Muscle of leg (tissue), 16 donors: ENCODE measurements at places on chromosomes 1 and 21. TPM values are rescaled to one million over a fixed set of nuclear protein-coding genes. Genes with fewer than 3 reads are reported as not detected.
A peak's percentile ranks its signal among the peaks of the same experiment; 100 is the strongest.

GRCh38 chr21:26557106-26557505 is 16.0 kb downstream of the CYYR1 start:
- DNase-seq: no peak

DNA sequence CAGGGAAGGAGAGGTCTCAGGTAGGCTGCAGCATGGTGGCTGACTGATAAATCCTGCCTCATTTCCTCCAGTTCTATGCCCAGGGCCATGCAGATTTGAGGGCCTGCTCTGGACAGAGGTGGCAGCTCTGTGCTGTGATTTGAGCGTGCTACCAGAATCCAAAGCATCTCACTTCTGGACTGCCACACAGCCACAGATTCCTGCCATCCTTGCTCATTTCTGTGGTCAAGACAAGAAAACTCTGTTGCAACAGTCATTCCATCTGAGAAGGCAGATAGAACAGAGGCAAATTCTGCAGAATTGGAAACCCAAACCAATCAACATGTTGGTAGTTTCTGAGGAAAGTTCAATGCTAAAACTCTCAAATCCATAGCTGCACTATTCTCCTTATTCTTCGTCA is 102.8 kb upstream of the GALNT2 start:
- DNase-seq: no peak

DNA sequence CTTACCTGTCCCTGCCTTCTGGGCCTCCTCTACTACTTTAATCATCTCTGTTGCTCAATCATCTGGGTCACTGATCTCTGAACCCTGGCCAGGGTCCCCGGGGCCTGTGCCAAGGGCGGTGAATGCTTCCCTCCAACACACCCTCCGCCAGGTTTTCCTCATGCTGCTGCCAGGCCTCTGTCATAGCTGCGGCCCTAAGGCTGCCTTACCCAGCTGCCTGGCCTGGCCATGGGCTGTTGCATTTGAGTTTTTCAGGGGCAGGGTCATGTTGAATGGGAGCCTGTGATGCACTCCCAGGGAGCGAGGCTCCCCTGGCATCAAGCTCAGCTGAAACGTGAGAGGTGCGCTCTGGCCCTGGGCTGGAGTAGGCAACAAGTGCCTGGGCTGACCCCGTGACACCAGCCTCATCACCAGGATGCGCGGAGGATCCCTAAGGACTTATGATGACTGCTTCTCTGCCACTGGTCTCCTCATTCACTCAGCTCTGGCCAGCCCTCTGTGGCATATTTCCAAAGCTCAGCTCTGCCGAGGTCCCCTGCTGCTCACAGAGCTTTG is 7.6 kb downstream of the EDN2 start:
- DNase-seq: no peak

GRCh38 chr1:201460814-201461644 is 8.0 kb downstream of the PHLDA3 start:
- no peak for DNase-seq

- peak; percentile 72 for DNase-seq
Observed at GRCh38 chr1:209769171-209769904, 13.5 kb downstream of the TRAF3IP3 start.

- peak; percentile 61 for DNase-seq
Observed at GRCh38 chr21:38914528-38915293, 109.0 kb downstream of the ETS2 start.

- no peak for DNase-seq
Observed at GRCh38 chr1:85822696-85823095, 114.5 kb upstream of the ZNHIT6 start.

DNA sequence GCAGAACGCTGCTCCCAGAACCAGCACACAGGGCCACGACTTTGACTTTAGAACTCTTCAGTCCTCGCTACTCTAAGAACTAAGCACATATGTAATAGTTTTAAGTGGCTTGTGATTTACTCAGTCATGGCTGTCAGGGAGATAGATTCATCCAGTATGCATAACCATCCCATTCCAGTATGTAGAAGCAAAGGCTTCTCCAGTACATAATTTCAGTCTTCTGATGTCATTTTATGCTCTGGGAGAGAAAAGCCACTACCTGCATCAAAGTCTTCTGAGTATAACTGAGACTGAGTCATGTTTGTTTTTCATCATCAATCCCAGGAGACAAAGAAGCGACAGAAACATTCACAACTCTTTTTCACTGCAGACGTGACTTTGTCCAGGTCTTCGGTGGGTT is 885.7 kb downstream of the PLA2G4A start:
- DNase-seq: no peak

DNA sequence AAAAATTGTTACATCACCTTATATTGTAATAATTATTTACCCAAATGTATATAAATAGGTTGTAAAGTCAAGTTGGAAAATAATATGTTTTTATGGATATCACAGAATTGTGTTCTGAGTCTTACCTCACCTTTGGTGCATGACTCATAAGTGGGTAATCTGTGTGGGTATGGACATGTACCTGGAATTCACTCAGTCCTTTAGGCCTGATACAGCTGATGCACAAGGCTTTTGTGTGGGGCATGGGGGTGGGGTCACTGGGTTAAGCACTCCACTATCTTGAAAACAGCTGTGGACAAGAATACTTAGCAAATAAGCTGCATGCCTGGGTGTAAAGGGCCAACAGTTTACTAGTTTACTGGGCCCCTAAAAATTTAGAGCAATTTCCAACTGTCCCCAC is 34.4 kb downstream of the INKA2 start:
- no peak for DNase-seq

- peak; percentile 91 for DNase-seq
Observed at GRCh38 chr1:156889802-156890580, 3.5 kb upstream of the PEAR1 start.

DNA sequence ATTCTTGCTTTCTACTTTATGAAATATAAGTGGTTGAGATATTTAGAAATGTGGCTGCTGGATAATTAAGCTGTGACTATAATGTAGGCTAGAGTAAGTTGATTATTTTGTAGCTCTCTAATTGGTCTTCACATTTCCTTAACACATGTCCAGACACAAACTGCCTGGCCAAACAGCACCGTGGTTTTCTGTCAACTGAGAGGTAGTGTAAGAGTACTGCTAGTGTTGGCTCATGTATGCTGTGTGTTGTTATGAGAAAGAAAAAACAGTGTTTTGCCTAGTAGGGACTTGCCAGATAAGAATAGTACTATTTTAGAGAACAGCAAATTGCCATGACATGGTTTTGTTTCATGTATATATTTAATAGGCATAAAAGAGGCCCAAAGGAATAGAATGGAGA is 37.1 kb downstream of the TMED5 start:
- DNase-seq: no peak

DNA sequence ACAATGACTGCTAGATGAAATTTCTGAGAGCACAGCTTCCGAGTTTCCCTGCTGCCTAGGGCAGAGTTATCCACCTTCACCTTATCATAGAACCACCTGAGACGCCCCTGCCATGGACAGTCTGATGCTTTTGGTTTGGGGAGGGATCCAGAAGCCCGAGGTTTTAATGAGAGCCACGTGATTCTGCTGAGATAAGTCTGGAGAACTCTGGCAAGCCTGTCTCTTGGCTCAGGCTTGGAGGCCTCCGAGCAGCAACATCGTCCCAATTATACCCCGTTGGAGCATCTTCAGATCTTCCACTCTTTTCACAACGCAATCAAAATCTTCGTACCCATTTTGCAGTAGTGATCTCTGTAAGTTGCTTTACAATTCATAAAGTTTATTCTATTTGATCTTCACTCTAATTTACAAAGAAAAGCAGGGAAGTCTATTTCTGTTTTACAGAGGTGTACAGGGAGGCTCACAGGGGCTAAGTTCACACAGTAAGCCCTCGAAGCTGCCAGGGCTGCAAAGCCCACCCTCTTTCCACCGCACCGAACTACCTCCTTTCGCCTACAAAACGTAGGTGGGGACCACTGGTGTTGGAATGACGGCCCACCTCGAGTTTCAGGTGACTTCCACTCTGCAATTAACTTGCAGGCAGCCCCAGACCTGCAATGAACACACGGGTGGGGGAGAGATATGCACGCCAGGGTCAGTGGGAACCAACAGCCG is 513 bp upstream of the HHAT start:
- DNase-seq: peak; percentile 42

GRCh38 chr1:212315907-212316306 is 30.7 kb downstream of the PPP2R5A start:
- no peak for DNase-seq

- no peak for DNase-seq
Observed at GRCh38 chr1:186839041-186839400, 10.3 kb downstream of the PLA2G4A start.

- DNase-seq: no peak
Observed at GRCh38 chr1:53586765-53587164, 127.6 kb downstream of the DMRTB1 start.

DNA sequence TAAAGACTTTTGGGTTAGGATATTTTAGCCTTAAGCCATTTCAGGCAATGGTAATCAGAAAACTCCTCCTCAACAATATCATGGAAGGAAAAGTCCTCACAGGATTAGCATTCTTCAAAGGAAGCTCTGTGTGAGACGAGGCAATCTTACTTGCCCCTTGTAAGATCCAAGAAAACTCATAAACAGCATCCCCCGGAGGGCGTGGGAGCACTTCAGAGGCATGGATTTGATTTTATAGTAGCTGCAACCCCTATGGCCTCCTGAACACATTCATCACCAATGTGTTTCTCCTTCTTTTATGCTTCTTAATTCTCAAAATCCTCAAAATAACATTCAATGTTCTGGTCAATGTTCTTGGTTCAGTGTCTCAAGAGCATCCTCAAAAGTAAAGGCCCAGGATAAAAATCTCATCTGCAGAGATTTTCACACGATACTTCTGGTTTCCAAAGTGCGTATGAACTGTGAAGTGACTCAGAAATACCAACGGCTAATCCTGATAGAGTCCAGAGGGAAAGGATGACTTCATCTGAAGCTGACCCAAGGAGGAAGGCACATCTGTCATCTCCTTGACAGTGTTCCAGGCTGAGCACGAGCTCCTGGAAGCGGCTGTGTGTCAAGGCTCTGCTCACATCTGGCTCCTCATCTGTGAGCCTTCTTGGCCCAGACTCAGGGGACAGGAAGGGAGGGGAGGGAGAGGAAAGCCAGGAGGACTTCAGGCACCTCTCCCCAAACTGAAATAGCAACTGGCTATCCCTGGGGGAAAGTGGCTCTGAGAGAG is 49.3 kb upstream of the PSEN2 start:
- peak; percentile 99 for DNase-seq

DNA sequence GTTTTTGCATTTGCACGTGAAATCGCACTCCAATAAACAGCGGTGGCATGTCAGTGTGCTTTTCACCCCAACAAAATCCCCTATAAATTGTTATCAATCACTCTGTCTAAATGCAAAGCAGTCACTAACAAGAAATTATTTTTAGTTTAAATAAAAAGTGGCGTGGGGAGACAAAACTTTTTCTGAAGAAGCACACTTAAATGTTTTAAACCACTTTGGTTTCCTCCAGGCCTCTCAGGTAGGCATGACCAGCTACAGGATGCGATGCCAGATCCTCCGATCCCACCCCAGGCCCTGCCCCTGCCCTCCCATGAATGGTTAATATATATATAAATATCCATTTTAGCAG is 3.6 kb downstream of the FMO1 start:
- no peak for DNase-seq

DNA sequence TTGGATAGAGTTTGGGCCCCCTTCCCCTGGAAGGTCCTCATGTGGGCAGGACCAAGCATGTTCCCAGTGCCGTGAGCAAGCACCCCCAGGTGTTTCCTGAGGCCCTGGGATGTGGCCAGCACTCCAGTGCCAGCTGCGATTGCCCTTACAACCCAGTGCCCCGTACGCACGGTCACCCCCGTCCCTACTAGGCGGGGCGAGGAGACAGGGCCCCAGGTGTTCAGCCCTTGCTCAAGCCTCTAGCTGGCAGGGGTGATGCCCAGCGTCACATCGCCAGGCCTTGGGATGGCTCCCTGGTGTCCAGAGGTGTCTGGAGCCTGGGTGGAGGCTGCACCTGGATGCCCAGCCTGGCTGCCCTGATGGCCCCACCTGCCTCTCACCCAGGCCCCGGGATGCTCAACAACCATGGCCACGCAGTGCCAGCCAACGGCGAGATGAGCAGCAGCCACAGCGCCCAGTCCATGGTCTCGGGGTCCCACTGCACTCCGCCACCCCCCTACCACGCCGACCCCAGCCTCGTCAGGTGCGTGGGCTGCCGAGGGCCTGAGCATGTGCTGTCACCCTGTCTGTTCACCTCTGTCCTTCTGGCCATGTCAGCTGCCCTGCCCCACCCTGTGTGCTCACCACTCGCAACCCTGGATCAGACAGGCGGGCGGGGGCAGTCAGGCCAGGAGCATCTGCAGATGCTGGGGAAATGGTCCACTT is 21.6 kb upstream of the CCDC27 start:
- DNase-seq: no peak

- peak; percentile 18 for DNase-seq
Observed at GRCh38 chr1:220044678-220045355, 1.5 kb downstream of the EPRS1 start.

- peak; percentile 47 for DNase-seq
Observed at GRCh38 chr1:31617916-31618746, 642 bp downstream of the HCRTR1 start.

DNA sequence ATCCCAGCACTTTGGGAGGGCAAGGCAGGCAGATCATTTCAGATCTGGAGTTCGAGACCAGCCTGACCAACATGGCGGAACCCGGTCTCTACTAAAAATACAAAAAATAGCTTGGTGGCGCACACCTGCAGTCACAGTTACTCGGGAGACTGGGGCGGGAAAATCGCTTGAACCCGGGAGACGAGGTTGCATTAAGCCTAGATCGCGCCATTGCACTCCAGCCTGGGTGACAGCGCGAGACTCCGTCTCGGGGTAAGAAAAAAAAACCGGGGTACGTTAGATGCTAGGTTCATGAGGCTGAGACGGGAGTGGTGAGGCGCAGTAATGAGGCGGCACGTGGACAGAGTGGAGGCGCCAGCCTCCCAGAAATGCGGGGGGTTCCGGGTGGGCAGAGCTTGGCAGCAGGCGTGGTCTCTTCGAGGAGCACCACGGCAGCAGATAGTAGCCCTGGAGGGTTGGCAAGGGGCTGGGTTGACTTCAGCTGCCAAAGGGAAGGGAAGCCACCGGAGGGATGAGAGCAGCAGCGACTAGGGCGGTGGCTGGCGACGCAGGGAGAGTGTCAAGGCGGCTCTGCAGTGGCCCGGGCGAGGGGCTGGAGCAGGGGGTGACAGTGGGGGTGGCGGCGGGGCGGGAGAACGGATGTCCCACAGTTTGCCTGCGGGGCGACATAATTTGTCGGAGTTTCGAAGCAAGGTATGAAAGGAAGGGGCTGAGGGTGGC is 832 bp downstream of the MRPL20 start:
- DNase-seq: no peak

DNA sequence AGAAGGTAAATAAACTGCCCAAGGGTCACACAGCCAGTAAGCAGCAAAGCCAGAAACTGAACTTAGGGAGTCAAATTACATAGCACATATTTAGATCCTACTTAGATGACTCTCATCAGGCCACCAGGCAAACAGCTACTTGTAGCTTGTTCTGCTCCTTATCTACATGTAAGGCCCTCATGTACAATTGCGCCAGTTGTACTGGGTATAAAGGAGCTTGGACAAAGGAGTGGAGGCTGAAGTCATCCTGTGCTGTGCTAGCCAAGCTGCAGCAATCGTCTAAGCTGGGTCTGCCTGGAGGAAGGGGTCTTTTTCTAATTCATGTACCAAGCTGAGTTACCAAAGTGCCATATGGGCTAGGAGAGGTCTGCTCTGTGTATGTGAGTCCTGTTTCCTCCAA is 12.8 kb downstream of the ETNK2 start:
- DNase-seq: no peak

The HSD3B2 gene
- total RNA-seq: not detected

The METTL18 gene
- total RNA-seq: 9.9 TPM

The MAN1C1 gene
- total RNA-seq: 5.2 TPM

The HPDL gene
- 2.6 TPM for total RNA-seq

The PRELP gene
- 1.5 TPM for total RNA-seq

The EDARADD gene
- total RNA-seq: 0.18 TPM

The ARMH1 gene
- 1.6 TPM for total RNA-seq

The SEC16B gene
- 7.4 TPM for total RNA-seq

The DENND2D gene
- 2.5 TPM for total RNA-seq

The KCNE1 gene
- total RNA-seq: 0.31 TPM
